Left lung (tissue), 14 donors: ENCODE measurements at places on chromosomes 7 and 10.

GRCh38 chr10:4283846-4284610, 499.0 kb upstream of the KLF6 start:
- DNase-seq = peak; percentile 49

GRCh38 chr7:81260152-81260551, 341.3 kb upstream of the SEMA3C start:
- no peak for DNase-seq

GRCh38 chr7:99984593-99984992, 8.8 kb upstream of the AZGP1 start:
- DNase-seq = no peak

DNA sequence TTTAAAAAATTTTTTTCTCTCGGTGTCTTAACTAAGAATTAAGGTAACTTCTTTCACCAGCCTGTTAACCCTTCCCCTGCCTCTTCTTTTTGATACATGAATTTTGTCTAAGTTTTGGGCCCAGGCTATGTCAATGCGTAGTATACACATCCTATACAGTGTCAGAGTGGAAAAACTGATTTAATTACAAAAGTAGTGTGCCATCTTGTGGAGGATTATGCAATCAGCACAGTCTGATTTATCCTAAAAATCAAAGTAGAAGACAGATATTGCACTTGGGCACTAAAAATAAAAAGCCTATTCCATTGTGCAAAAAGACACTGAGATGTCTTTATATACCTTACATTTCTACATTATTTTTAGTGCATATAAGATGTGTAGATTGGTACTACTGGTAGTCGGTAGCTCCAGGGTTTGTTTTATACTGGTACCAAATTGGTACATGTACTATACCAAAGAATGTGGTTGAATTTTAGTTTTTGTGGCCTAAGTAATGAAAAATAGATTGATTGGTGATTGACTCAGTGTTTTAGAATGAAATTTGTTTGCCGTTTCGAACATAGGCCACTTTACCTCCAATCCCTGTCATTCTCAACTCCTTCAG, 96.6 kb downstream of the MKLN1 start:
- DNase-seq = no peak

DNA sequence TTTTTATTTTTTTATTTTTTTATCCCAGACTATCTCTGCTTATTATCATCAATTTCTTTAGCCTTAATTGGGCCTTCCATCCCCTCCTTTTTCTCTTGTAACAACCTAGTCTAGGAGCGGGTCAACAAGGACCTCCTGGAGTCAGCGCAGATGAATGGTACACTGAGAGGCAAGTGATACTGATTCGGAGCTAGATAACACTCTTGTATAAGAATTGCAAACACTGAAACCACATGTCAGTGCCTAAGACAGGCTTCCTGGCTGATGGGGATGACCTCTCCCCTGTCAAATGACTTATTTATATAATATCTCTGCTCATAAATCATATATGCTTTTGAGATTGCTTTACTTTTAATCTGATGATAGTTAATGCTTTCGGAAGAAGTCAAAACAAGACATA, 22.7 kb downstream of the BPGM start:
- no peak for DNase-seq

DNA sequence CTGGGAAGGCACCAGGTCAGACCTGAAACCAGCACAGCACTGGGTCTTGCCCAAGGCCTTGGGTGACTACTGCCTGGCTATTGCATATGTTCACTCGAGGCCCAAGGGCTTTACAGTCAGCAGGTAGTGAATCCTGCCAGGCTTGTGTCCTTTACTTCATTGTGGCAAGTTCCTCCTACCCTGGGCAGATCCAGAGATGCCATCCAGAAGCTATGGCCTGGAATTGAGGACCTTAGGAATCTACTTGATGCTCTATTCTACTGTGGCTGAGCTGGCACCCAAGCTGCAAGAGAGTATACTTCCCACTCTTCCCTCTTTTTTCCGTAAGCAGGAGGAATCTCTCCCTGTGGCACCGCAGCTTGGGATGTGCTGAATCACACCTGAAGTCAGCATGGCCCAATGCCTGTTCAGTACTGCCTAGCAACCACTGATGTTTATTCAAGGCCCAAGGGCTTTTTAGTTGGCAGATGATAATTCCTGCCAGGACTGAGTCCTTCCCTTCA, 246.7 kb upstream of the CTBP2 start:
- no peak for DNase-seq

- DNase-seq = no peak
Observed at GRCh38 chr7:140501966-140502365, 22.7 kb upstream of the MKRN1 start.

GRCh38 chr10:70576803-70577517, 25.6 kb downstream of the PRF1 start:
- DNase-seq = no peak

DNA sequence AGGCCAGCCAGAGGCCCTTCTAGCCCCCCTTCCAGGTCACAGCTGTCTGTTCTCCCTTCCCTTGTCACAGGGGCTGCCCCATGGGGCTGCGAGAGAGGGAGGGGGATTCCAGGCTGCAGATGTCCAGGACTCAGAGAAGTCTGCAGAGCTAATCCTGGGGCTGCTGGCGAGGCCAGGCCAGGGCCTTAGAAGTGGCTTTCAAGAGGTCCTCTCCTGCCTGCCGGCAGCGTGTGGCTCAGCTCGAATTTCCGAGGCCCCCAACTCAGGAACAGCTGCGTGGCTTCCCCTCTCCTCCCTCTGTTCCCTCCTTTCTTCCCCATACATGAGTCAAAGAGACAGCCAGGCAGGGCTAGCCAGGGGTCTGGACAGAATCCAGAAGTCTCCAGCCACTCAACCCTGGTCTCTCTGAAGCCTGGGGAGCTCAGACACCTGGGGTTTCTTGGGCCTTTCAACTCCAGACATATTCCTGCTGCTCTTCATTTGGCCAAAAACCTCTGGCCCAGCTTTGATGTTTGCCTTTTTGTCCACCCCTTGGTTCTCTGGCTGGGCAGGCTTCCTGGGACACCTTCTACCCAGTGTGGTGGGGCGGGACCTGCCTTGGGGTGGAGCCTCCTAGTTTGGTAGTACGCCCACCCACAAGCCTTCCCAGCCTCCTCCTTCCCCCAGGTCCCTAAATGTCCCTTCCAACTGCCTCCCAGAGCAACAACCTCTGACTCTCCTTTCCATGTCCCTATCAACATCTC, 21.8 kb upstream of the EIF5AL1 start:
- DNase-seq = no peak

DNA sequence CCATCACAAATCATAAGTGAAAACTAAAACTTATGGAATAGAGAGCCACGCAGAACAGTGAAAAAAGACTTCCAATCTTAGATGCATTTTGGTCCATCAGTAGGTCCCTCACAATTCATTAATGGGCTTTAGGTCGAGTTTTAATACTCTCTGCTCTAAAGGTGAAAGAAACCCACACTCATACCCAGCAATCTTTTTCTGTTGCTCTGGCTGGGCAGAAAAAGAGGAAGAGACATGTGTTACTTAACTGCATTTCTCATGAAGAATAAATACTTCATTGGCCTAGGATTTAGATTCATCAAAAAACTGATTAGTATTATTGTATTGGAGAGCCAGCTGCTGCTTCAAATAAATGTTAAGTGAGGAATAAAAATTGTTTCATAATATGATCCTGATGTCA, 645.7 kb downstream of the PHTF2 start:
- DNase-seq = no peak

DNA sequence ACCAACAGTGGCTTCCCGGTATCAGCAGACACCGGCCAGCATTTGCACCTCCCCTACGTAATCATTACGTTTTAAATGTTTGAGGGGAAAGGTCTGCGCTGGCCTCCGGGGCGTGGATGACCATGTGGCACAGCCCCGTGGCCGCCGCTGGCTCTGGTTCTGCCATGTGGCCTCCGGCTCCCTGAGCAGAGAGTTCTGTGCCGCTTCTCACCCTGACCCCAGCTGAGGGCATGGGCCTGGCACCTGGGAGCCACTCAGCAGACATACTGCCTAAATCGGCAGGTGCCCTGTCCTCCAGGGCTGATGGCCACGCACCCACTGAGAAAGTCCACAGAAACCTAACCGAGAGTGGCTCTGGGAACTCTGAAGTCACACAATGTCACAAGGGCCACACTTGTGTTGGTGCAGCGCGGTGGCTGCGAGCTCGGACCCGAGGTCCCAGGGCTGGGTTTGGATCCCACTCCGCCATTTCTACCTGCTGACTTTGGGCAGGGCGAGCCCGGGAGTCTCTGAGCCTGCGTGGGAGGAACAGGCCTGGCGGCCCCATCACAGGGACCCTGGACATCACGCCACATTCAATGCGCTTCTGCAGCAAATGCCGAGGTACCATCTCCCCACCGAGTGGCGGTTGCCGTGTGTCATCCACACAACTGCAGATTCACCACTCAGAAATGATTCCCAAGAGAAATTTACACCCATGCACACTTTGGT, 25.3 kb downstream of the CFAP46 start:
- DNase-seq = no peak

DNA sequence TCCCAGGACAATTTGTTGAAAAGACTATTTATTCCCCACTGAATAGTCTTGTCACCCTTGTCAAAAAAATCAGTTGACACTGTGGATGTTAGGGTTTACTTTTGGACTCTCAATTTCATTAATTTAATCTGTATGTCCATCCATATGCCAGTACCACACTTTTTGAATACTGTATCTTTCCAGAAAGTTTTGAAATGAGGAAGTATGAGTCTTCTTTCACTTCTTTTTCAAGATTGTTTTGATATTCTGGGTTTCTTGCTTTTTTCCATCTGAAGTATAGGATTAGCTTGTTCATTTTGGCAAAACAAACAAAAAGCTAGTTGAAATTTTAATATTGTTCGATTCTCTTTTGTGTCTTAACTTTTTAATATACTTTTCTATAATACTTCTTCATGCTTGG, 21.7 kb downstream of the KLHDC10 start:
- no peak for DNase-seq

DNA sequence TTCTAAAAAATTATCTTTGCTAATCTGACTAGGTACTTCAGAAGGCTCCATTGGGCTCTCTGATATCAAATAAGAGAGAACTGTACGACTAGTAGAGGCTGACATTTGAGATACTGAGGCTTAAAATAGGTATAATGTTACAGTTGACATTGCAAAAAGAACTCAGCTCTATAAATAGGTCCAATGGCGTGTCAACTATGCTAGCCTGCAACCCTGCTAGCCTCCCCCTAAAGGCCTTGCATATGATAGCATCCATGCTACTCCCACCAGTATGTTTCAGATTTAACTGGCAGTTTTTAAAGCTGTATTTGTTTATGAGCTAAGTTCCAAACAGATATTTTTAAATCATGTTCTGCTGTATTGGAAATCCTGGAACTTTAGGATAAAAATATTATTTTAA, at the start of gene PPP1R3A:
TSS of gene PPP1R3A (minus strand) at position 64 of the 400 bp plus-strand sequence. CDS start at position 51, 13 bp downstream.
- no peak for DNase-seq

- DNase-seq = no peak
Observed at GRCh38 chr10:11285171-11285570, 267.5 kb downstream of the CELF2 start.
